ENCODE measurements at places on chromosomes 3 and 15.
A peak's percentile ranks its signal among the peaks of the same experiment; 100 is the strongest.

DNA sequence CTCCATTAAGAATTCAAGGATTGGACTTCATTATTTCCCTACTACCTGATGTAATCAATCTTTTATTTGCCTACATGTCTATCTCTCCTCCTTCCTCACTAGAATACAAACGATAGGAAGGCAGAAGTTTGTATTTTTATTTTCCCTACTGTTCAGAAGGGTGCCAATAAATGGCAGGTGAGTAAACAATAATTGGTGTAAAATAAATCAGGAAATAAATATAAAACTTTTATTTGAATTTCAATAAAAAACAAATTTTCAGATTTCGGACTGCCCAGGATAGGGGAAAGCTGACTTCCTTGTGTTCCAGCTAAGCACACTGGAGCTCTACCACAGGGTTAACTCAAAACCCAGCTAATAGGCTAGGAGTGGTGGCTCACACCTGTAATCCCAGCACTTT lies 636.3 kb upstream of the BCHE start:
- DNase-seq: no peak

DNA sequence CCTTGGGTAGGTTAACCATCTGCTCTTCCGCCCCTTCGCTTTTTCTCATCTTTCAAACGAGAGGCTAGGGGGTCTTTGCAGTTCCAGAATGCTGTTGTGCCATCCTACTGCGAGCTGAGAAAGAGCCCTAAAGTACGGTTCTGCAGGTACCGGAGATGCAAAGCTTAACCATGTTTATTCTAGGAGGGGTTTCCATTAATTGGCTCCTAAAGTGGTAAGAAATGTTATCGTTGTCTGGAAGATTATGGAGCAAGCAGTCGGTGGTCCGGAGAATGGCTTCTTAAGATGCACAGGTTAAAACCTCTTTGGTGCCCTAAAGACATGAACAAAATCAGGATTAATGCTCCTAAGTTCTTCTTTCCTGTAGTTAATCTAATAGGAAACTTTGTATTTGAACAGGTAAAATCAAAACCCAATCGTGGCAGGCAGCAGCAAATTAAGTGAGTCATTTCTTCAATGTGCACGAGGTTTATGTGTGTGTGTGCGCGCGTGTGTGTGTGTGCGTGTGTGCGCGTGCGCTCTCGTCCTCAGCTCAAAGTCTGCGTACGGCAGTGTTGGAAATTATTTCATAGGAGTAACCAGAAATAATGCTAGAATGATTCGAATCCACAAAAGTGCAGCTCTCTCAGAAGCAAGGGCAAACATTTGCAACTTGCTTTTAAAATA lies 772 bp downstream of the FAM81A start:
- no peak for DNase-seq

DNA sequence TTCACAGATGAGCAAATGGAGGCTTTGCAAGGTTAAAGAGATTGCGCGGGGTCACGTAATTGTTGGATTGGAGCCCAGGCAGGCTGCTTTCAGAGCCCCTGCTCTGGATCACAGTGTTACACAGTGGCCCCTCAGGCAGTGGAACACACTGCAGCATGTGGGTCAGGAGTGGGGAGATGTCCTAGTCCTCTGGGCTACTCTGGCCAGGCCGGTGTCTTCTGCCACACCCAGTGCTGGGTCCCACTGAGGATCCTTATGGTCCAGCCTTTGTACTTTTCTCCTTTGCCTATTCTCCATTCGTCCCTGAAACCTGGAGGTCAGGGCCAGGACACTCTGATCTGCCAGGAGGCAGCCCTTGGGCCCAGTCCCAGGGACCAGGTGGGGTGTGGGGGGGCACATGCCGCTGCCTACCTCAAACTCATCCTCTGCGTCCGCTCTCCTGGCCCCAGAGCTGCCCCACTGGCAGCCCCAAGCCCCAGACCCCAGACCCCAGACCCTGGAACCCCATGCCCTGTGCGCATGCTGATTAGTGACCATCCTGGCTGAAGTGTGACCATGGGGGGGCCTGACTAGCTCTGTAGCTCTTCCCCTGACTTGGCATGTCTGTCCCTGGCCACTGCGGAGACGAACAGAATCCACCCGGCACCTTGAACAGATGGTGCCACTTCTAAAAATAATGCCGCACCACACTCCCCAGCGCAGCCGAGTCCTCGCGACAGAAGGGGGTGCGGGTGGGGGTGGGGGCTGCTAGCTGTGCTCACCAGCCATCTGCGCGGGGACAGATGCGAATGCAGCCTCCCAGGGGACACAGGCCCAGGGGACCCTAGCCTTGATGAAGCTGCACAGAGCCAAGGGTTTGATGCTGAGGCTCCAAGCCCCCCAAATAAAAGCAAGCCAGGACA lies 41.6 kb downstream of the ATP2B2 start:
- DNase-seq: no peak

DNA sequence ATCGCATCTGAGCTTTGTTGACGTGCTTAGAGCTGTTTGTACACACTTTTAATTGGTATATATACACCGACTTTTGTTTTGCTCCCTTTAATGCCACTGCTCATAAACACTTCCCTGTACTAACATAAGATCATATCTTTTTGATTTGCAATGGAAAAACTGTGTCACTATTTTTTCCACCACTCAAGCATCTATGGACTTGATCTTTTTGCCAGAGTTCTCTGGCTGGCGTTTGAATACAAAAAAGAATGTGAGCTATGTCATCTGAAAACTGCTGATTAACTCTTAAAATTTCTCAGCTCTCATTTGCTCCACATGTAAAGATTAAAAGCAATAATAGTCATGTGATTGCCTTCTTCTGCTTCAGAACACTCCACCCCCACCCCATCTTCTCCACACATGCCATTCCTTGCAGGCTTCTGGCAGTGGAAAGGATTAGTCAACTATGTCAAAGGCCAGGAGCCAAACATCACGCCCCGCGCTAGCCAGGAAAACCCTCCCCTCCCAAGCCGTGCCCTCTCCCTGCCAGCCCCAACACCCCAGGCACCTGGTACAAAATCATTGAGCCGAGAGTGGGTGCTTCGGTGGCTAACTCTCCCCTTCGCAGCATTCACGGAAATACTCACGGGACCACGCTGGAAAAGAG lies 123.4 kb upstream of the MEF2A start:
- no peak for DNase-seq

GRCh38 chr15:70741107-70741531 lies 22.2 kb downstream of the UACA start:
- no peak for DNase-seq

GRCh38 chr3:148500881-148501280 lies 196.8 kb upstream of the AGTR1 start:
- DNase-seq: no peak

DNA sequence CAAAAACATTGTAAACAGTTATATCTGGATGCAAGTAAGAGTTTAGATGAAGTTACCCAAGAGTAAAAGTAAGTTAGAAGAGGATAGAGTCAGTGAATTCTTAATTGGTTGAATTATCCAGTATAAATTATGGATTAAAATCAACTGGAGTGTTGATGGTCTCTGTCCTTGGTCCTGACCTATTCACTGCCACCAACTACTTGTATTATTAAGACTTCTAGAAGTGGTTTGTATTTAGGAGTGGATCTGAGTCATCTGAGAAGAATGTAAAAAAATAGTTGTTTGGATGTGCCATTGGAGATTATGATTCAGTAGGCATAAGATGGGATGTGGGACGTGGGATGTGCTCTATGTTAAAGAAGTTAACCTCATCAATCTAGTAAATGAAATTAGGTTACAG lies 86.4 kb downstream of the SYNPR start:
- DNase-seq: no peak

DNA sequence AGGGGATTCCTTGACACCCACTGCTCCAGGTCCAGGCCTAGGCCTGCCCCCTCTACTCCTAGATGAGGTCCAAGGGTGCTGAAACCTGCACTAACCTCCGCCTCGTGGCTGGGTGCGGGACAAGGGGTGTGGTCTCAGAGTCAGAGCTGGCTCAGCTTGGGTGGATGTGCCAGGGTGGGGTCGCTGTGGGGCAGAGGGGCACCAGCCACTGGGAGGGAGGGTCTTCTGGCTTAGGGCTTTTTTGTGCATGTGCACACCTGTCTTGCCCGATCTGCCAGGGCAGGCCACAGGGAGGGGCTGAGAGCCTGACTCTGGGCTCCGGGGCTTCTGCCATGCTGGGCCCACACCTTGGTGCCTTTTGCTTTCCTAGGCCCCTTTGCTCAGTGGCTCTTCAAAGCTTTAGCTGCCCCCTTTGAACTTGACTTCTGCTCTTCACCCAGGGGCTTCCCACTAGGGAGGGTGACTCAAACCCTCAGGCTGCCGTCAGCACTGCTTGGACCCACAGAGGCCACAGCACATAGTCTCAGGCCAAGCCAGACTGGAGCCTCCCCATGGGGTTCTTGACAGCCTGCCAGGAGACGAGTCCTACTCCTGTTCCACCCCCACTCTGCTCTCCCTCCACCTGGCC lies 73.0 kb downstream of the KLF13 start:
- no peak for DNase-seq

GRCh38 chr15:49427372-49427771 lies 4.3 kb downstream of the FGF7 start:
- no peak for DNase-seq

DNA sequence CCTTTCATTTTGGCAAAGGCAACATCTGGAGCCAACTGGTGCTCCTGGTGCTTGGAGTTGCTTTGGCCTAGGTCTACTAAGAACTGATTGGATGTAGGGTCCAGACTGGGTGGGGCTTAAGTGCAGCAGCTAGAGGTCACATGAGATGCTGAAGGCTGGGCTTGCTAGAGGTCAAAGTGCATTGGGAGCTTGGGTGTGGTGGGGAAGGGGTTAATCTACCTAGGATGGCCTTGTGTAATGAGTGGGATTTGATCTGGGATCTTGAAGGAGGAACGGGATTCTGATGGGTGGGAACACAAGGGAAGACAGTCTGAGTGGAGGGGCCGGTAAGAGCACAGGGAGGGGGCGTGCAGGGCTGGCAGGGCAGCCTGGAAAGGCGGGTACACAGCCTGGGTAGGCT lies 125.5 kb downstream of the RAB11A start:
- DNase-seq: no peak

DNA sequence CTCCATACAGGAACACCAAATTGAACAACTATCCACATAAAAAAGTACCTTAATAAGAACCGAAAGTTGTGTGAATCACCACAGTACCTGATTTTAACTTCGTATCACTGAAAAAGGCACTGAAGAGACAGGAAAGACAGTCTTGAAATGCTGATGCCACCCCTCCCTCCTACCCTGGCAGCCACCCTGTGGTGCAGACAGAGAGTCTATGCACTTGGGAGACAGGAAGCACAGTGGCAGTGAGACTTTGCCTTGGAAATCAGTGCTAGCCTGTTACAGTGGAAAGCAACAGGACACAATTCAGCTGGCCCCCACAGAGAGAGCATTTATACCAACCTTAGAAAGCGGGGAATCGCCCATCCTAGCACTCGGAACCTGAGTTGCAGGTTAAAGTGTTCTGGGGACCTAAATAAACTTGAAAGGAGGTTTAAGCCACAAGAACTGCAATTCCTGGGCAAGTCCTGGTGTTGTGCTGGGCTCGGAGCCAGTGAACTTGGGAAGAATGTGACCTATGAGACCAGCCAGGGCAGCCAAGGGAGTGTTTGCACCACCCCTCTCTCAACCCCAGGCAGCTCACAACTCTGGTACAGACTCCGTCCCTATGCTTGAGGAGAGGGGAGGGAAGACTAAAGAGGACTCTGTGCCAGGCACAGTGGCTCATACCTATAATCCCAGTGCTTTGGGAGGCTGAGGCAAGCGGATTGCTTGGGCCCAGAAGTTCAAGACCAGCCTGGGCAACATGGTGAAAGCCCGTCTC lies 240.1 kb downstream of the ISL2 start:
- no peak for DNase-seq

GRCh38 chr15:40344631-40345120 lies 3.9 kb upstream of the CCDC9B start:
- DNase-seq: peak; percentile 69

GRCh38 chr15:42226648-42227047 lies 18.5 kb upstream of the VPS39 start:
- DNase-seq: no peak

DNA sequence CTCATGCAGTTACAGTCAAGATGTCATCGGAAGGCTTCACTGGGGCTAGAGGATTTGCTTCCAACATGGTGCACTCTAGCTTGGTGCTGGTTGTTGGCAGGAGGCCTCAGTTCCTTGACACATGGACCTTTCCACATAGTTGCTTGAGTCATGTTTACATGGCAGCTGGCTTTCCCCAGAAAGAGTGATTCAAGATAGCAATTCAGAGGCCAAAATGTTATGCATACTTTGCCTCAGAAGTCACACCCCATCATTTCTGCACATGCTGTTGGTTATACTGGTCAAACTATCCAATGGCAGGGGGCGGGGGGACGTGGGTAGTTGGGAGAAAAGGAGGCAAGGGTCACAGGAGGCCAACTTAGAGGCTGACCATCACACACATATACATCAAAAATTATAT lies 58.7 kb downstream of the FOXB1 start:
- no peak for DNase-seq

GRCh38 chr3:146625186-146625775 lies 20.1 kb upstream of the PLSCR5 start:
- no peak for DNase-seq

GRCh38 chr3:9862391-9863057 lies 17.5 kb downstream of the CIDEC start:
- DNase-seq: peak; percentile 18

GRCh38 chr3:57783186-57784088 lies 27.3 kb downstream of the SLMAP start:
- no peak for DNase-seq

DNA sequence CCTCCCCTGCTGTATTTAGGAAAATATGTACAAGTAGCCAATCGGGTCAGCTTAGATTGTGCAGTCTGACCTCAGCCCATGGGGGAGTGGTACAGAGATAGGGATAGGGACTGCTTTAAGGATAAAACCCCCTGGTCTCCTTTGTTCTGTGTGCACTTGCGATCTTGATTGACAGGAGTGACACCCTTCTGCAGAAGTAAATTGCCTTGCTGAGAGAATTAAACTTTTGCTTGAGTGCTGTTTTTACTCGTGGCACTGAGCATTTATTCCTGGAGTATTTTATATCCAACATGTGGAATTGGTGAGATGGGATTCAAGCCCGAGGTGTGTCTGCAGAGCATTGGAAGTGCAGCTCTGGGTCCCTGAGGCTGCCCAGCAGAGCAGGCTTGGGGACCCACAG lies 23.9 kb upstream of the RPL32 start:
- DNase-seq: no peak

DNA sequence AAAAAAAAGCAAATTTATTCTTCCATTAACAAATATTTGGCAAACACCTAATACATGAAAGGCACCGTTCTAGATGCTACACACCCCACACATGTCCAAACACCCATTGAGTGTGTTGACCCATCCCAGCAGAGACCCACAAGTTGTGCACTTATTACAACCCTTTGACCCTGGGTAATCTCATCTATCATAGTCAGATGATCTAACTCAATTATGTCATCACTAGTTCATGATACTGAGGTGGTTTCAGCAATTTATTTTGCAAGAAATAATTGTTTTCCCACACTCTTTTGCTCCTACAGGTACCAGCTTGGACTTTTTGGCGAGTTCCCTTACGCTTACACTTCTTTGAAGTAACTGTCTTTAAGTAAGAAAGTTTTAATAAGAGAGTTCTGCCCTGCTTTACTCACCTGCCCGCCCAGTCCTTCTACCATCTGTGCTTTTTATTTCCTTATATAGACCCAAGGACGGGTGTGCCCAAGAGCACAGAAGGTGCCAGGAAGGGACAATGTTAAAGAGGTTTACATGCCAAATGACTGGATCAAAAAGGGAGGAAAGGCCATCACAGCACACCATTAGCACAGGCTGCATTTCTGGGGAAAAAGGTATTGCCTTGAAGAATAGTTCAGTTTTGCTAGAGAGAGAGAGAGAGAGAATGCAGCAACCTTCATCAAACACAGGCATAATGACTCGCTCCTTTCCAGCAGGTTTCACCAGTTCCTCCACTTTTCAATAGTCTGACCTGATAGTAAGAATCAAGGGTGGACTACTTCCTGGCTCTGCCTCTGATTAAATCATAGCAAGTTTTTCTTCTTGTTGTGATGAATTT lies 54.5 kb upstream of the ATP11B start:
- no peak for DNase-seq
